LNCaP clone FGC (cell line): ENCODE measurements at places on chromosomes 3 and 15.

- DNase-seq: no peak
These were observed 8.3 kb downstream of the TRA2B start for GRCh38 chr3:185929192-185930151.

DNA sequence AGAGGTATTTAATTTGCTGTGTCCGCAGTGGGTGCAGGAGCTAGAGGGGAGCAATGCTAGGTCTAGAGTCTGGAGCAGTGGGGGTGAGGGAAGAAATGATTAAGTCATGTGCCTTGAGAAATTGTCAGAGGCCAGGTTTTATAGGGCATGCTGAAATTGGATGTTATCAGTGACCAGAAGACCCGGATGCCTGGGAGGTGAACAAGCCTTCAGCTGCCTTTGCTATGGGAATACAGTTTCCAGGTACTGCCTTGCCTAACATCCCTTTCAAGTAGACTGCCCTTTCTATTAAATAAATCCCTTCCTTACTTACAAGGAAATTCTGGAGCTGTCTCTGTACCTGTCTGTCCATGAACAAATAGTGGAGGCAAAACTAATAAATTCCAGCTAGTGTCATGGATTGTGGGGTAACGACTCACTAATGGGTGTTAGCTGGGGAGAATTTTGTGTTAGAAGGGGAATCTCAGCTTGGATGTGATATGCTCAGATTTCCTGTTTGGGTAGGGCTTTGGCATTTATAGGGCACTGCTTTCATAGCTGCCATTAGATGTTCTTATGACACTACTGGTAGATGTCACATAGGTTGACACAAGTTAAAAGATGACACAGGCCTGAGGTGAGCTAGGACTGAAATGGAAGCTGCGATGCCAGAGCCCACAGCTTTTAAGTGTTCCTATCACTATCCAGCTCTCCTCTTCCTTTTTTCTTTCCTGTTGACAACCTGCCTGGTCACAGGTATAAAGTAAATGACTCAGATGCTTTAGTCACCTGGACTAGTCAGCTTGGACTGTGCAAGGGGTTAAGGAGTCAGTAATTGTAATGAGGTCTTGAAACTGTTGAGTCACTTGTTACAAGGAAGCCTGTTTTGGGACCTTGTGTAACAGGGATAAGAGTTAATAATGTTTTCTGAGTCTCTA lies 21.3 kb downstream of the CHD2 start:
- no peak for DNase-seq

DNA sequence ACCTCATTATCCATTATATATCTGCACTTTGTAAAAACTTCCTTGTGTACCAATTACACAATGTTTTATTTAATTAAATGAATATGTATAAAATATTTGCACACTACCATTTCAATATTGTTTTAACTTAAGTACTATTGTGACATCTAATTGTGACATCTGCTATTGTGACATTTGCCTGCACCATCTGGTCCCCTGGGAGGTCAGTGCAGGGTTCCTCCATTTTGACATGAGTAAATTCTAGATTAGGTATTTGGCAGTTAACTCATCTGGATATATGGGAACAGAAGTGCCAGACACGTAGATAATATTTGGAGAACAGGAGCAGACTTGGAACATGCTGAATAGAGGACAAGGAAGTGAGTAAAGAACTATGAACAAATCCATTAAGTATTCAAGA lies 332.1 kb downstream of the VGLL3 start:
- DNase-seq: no peak

DNA sequence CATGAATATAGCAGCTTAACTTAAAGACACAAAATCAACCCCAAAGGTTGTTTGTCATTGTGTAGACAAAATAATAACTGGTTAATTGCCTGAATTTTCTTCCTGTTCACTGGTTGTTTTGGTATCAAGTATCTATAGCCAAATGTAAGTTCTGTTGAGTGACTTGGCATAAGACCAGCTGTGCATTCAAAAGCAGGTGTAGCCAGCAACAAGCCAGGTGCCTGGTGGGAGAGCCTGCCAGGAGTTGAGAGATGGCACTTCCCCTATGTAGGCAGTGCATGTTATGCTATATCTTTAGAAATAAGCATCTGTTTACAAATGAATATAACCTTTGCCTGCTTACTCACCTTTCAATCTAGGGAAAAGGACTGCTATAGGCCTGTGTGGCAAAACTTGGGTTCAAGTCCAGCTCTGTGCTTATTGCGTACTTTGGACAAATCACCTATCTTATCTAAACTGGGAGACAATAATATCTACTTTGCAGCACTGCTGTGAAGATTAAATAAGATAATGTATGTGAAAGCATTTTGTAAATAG lies 84.9 kb upstream of the TBL1XR1 start:
- DNase-seq: peak; percentile 54

GRCh38 chr3:193942516-193943055 lies 193.4 kb upstream of the HES1 start:
- no peak for DNase-seq

DNA sequence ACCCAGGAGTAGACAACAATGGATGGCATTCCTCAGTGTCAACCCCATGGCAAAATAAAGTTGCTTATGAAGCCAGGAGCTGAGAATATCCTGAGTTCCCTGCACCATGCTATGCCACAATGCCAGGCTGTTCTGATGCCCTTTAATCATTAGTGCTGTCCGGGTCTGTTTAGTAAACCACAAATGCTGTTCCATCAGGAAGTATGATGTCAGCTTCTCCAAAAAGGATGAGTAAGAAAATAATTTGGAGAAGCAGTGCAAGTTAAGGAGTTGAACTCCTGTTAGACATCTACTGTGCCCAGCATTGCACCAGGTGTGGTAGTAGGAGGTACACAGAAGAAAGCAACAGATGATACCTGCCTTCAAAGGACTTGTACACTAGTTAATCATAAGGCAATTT lies 67.9 kb upstream of the GUCA1C start:
- no peak for DNase-seq
